Stimulated activated CD8-positive, alpha-beta memory T cell treated with anti-CD3 and anti-CD28 coated beads, Interleukin-4, amount 100 ng/mL, for 1 hour (primary cell): ENCODE measurements at places on chromosomes 16 and 17.

GRCh38 chr16:50083996-50084395, 18.2 kb downstream of the HEATR3 start:
- no peak for DNase-seq

GRCh38 chr16:64452446-64452845, 669.4 kb downstream of the CDH11 start:
- no peak for DNase-seq

DNA sequence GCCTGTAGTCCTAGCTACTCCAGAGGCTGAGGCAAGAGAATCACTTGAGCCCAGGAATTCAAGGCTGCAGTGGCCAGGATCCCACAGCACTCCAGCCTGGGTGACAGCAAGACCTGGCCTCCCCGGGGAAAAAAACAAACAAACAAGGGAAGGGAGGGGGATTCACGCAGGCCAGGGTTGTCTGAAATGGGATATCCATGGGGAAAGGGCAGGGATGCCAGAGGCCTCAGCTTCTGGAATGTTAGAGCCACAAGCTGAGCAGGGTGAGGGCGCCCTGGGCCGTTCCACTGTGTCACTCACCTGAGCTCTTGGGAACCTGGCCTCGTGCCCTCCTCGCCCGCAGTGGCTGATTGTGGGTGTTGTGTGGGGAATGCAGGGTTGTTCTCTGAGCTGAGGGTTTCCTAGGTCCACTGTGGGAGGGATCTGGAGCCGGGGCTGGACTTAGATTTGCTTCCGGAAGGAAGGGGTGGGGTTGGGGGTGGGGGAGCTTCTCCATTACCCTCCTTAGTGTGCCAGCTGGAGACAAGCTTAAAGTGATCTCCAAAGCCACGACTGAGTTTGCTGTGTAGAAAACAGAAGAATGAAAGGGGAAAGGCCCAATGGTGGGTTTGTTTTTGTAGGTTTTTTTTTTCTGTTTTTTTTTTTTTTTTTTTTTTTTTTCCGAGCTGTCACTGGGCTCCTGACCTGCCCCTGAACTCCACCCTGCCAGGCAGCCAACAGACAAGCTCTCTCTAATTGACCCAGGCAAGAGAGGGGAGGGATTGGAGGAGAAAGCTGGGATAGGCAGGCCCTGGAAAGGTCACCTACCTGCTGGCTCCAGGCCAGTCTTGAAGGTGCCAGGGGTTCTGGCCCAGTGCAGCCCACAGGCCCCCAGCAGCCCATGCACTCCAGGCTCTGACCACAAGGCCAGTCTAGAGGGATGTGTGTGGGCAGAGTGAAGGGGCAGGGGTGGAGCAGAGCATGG, at the start of gene SULT1A1:
Gene SULT1A1 (minus strand): TSS at position 414 of the 964 bp plus-strand sequence. CDS start 1,189 bp downstream, outside the sequence.
- no peak for DNase-seq

- DNase-seq: no peak
Observed at GRCh38 chr17:62572888-62573401, 54.5 kb upstream of the MRC2 start.

DNA sequence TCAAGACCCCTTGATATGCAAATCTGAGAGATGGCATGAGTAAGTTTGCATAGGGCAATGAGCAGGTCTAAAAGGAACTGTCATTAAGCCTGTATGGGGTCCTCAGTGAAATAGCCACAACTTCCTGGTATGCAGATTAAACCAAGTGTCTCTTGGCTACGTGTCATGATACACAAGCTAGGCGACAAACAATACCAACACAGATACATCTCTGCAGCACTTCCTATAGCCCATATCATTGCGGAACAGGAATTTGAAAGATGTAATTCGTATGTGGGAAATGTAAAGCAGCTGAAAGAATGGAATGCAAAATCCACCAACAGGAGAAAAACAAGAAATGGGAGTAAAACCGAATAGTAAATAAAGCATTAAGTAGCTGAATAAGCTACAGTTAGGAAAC, 12.9 kb downstream of the PRSS22 start:
- no peak for DNase-seq

DNA sequence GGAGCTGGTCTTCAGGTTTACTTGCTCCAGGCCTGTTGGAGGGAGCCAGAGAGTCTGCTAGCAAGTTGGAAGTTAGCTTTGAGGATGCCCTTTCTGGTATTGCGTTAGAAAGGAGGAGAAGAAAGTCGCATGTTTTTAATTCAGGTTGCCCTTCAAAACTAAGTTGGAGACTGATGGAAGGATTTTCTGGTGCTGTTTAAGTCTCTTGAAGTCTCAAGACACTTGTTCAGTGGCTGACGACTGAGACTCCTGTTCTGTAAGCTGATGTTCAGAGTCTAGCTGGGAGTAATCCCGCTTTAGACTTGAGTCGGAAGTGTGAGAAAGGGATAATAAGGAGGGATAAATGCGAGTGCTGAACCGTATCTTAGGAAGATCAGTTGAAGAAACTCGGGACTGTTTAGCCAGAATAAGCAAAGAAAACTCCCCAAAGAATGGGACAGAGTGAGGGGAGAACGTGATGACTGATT, 740 bp downstream of the AATF start:
- no peak for DNase-seq

- no peak for DNase-seq
Observed at GRCh38 chr16:30644334-30644830, 6.4 kb upstream of the PRR14 start.

- no peak for DNase-seq
Observed at GRCh38 chr17:9615486-9615885, 29.8 kb upstream of the USP43 start.

DNA sequence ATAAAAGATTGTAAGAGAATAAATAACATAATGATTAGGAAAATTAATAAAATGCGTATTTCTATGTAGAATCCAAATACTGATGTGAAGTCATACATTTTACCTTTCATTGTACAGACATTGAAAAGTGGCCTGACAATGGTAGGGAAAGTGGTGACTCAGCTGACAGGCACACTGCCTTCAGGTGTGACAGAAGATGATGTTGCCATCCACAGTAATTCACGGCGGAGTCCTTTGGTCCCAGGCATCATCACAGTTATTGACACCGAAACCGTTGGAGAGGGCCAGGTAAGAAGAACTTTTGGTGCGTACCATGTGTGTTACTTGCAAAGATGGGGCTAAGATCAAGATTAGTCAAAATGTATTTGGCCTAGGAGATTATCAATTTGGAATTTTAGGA, 232.8 kb downstream of the BCAS3 start:
- DNase-seq: no peak

DNA sequence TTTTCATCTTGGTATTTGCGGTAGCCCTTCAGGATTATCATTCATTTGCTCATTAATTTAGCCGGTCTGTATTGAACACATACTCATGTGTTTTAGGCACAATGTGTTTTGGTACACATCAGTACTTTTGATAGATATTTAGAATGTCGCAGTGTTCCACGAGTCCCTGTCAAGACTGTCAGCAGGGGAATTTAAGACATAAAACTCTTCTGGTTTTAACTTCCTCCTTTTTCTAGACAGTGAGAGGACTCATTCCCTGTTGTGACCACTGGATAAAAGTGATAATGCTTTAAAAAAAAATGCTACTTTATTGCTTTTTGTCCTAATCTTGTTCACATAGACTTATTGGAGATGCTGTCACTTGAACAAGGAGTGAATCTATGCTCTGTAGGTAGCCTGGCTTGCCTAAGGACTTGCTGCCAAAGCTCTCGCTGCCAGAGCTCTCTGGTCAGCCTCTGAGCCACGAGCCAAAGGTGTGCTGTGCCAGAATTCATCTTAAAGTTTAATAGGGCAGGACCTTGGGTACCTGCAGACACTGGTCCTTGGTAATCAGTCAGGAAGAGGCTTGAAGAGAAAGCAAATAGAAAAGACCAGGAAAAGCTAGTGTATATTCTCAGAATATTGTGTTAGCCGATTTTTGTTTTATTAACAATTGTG, 5.4 kb downstream of the DCAF7 start:
- DNase-seq: no peak

DNA sequence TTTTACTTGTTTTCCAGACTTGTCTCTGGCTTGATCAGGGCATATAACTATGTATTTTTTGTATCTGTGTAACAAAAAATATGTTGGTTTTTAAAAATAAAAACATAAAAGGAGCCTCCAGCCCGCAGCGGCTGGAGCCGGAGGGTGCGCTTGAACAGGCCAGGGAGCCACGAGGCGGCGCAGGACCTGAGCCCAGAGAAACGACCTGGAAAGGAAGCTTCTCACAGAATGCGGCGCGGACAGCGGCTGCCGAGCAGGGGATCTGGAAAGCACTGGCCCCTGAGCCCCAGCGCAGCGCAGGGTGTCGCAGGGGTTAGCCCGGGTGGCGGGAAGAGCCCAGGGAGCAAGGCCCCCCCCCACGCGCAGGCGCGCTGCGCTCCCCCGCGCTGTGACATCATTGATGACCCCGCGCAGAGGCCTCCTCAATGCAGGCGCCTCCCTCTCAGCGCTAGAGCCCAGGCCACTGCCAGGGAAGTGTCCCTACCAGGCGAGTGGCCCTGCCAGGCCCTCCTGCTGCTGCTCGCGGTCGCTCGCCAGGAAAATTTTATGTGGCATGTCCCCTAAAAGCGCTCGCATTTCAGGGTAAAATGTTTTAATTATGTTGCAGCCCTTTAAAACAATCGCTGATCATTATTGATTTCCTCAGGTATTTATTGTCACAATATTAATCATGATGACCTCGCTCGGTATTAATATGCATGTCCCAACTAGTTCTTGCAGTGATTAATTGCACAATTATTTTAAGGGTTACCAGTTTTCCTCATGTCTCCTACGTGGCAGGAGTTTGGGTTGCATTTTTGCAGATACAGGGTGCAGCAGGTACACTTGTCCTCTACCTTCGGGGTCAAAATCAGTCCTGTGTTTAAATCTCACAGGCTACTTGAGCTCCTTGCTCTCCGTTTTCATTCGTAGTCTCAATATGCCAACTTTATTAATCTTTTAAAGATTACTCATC, 134.2 kb downstream of the USP22 start:
- peak; percentile 49 for DNase-seq

DNA sequence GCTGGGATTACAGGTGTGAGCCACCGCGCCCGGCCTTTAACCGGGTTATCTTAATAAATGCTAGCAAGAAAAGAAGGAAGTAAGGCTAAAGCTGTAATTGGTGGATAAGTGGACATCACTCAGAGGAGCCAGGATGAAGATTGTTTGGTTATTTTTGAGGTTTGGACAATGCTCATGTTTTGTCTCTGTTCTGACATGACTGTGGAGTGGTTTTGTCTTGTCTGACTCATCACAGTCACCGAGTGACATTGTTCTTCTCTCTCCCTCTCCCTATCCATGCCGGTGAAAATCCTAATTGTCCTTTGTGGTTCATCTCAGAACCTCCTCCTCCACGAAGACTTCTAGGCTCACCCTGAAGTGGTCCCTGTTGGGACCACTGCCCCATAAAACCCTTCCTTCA, 23.5 kb upstream of the GRIN2A start:
- no peak for DNase-seq

GRCh38 chr16:26005336-26005735, 313.6 kb downstream of the HS3ST4 start:
- no peak for DNase-seq

GRCh38 chr17:37683454-37683984, 40.3 kb upstream of the DDX52 start:
- no peak for DNase-seq

GRCh38 chr17:39359994-39360393, 41.4 kb downstream of the FBXL20 start:
- no peak for DNase-seq

DNA sequence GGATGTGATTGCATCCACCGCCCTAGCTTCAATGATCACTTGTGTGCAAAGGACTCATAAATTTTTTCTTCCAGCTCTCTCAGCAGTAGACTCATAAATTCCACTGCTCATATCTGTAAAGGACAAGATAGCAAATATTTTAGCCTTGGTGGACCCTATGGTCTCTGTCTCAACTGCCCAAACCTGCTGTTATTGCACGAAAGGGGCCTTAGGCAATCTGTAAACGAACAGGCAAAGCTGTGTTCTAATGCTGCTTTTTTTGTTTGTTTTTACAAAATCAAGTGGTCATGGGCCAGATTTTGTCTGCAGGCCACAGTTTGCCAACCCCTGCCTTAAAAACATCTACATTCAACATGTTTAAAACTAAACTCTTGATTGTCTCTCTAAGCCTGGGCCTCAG, 34.1 kb downstream of the FAM20A start:
- DNase-seq: no peak

- no peak for DNase-seq
Observed at GRCh38 chr16:154217-155030, 2.0 kb downstream of the HBZ start.

GRCh38 chr17:58529275-58529674, 14.8 kb upstream of the MTMR4 start:
- DNase-seq: no peak

DNA sequence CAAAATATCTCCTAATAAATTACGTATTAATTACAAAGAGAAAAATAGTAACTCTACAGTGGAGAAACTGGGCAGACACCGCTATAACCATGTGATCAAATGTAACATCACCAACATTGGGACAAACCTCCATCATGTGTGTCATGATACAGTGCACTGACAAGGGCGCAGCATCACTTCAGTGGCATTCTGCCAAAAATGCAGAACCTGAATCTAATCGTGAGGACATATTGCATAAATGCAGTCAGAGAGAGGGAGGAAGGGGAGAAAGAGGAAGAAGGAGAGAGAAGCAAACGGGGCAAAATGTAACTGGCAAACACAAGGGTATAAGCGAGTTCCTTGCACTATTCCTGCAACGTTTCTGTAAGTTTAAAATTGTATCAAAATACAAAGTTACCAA, 74.2 kb upstream of the MARCHF10 start:
- no peak for DNase-seq

- DNase-seq: no peak
Observed at GRCh38 chr16:14007450-14007849, 63.7 kb upstream of the MRTFB start.

GRCh38 chr17:40730970-40731369, 24.2 kb downstream of the KRT25 start:
- no peak for DNase-seq
